ENCODE measurements at places on chromosomes 12 and 14. TPM values are rescaled to one million over a fixed set of nuclear protein-coding genes. Genes with fewer than 3 reads are reported as not detected.

The CLEC1A gene
- 0.32 TPM for total RNA-seq

The SMCO2 gene
- not detected for total RNA-seq

GRCh38 chr12:131916306-131917138 lies 12.6 kb upstream of the PUS1 start:
- no peak overlapping the region for H3K27ac ChIP-seq
- H3K4me3 ChIP-seq, result no peak overlapping the region
- DNase-seq, result no peak
- H3K36me3 ChIP-seq, result peaks cover 3% of the 10 kb centered on the region

DNA sequence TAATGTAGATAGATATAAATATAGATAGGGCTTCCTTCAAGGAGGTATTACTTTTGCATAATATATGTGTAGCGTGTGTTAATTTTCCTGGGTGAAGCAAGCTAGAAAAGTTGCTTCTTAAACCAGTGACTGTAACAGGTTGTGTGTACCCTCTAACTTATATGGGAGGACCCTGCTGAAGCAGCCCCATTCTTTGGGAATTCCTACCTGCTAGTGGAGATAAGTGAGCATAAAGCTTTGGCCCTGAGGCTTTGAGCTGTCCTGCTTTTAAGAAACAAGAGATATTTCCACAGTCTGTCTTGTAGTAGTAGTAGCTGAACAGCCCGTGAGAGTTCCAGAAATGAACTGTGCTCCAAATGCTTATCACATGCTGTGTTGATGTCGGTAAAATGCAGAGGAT lies 8.6 kb downstream of the RMST start:
- peaks cover 39% of the 10 kb centered on the region for H3K4me1 ChIP-seq
- H3K27ac ChIP-seq, result no peak overlapping the region
- no peaks in the 10 kb centered on the region for H3K36me3 ChIP-seq
- DNase-seq, result no peak

DNA sequence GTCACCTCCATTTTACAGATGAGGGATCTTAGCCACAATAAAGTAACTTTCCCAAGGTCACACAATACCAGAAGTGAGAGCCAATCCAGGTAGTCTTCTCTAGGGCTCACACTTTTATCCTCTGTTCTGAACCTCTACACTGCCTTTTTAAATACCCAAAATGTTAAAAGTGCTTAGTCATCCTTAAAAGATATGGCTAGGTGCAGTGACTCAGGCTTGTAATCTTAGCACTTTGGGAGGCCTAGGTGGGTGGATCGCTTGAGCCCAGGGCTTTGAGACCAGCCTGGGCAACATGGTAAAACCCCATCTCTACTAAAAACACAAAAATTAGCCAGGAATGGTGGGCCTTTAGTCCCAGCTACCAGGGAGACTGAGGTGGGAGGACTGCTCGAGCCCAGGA lies 104.1 kb upstream of the PPP4R3A start:
- no peaks in the 10 kb centered on the region for H3K36me3 ChIP-seq
- DNase-seq, result no peak
- H3K4me1 ChIP-seq, result no peaks in the 10 kb centered on the region

GRCh38 chr14:100737526-100737925 lies 10.8 kb downstream of the DLK1 start:
- no peak overlapping the region for H3K27ac ChIP-seq
- H3K27me3 ChIP-seq, result no peaks in the 10 kb centered on the region
- H3K4me1 ChIP-seq, result peaks cover 8% of the 10 kb centered on the region
- peaks cover 3% of the 10 kb centered on the region for H3K36me3 ChIP-seq

DNA sequence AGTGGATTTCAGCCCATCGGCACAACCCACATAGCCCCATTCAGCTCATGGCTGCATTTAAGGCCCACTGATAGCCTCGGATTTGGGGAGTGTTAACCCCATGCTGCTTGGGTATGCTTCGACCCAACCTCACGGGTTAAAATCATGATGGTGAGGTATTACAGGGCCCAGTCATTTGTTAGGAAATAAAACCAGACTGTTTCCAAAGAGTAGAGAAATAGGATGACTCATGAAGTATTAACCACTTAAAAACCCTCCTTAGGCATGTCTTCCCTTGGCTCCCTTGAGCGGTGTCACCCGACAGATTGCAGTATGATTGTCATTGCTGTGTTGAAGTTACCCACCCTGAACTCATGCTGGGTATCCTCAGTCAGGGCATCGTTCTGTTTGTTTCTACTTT lies 289.1 kb downstream of the CACNA1C start:
- no peak overlapping the region for H3K4me3 ChIP-seq
- H3K27me3 ChIP-seq, result no peaks in the 10 kb centered on the region
- peaks cover 44% of the 10 kb centered on the region for H3K4me1 ChIP-seq
- peak overlapping the region; percentile 32 for H3K27ac ChIP-seq
- DNase-seq, result no peak

GRCh38 chr14:50670196-50670865 lies 2.2 kb upstream of the SAV1 start:
- H3K27me3 ChIP-seq, result no peaks in the 10 kb centered on the region
- no peaks in the 10 kb centered on the region for H3K36me3 ChIP-seq
- H3K4me3 ChIP-seq, result no peak overlapping the region
- H3K27ac ChIP-seq, result no peak overlapping the region
- peaks cover 14% of the 10 kb centered on the region for H3K4me1 ChIP-seq

DNA sequence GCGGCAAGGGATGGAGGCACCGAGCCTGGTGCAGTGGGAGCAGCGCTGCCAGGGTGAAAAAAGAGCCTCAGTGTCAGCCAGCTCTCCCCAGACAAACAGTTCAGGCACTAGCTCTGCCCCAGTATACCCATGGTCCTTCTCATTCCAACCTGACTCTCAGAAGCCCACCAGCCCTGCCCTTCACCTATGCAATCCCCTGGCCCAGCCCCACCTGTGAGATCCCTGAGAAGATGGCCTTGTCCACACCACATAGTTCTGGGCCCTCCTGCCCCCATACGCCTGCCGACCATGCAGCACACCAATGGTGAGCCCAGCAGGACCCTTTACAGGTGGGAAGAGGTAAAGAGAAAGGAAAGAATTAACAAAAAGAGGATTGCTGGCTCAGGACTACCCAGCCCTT lies 6.5 kb downstream of the KMT2D start:
- no peak overlapping the region for H3K4me3 ChIP-seq
- no peak overlapping the region for H3K27ac ChIP-seq

Data from mesothelial cell of epicardium (in vitro differentiated cells).